ENCODE measurements at places on chromosomes 3 and 15.

DNA sequence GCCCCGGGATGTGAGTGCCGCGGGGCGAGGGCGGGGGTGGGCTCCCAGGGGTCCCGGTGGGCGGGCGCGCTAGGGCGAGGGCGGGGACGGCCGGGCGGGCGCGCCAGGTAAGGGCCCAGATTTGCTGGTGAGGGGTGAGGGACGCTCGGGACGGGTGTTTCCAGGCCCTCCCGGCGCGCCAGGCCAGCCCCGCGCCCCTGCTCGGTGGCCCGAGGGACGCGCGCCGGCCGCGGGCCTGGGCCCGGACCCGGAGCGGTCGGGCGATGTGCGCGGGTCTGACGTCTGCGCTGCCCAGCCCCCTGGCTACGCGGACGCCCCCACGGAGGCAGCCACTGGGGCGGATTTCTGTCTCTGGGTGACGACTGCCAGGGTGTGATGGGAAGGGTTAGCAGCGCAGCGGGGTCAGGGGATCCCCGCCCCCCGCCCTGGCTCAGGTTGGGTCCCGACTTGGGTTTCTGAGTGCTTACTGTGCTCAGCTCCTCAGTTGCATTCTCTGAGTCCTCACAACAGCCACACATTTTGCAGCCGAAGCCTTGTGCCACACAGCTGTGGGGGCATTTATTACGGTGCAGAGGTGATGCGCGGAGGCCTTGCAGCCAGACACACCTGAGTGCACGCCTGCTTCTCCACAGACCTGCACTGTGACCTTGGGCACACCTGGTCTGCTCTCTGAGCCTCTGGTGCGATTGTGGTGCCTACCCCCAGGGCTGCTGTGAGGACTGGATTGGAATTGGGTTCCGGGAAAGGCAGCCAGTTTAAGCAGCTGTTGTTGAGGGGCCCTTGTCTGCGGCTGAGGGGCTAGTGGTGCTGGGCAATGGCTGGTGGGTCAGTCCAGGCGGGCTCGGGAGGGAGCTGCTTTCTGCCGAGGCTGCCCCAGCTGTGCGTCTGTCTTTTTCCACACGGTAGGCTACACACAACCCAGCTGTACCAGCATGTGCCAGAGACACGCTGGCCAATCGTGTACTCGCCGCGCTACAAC, 523 bp downstream of the HDAC11 start:
- no peak for DNase-seq

GRCh38 chr3:42827023-42827422, 17.8 kb downstream of the ACKR2 start:
- no peak for DNase-seq

- no peak for DNase-seq
These were observed 1019.4 kb upstream of the ALCAM start for GRCh38 chr3:104347291-104347690.

GRCh38 chr15:77118882-77119321, 48.0 kb upstream of the TSPAN3 start:
- DNase-seq = peak; percentile 81

- DNase-seq = no peak
These were observed 2.0 kb downstream of the ACAN start for GRCh38 chr15:88805031-88805780.

DNA sequence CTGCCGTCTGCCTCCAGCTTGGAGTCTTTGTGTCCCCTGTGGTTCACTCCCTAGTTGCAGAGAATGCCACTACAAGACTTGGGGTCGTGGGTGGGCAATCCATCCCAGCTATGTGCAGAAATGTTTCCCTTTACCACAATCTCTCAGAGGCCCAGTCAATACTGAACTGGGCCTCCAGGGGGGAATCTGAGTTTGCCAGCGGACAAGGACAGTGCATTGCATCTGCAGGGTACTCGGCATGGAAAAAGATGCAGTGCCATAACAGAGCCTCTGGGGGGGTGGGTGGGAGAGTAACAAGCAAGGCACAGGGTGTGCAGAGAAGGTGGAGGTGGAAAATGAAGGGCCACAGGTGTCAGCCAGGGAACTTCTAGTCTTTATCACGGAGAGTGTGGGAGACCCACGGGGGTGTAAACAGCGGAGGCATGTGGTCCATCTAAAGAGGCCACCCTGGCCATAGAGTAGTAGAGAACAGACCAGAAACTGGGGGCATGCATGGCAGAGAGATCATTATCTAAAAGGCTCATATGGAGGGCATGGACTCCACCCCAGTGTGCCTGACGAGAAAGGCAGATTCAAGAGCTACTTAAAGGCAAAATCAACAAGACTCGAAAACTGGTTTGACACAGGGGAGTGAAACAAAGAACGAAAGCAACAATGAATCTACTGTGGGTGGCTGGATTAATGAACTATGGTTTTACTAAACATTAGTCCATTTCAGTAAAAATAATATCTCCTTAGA, 182.4 kb downstream of the ANXA2 start:
- DNase-seq = no peak

DNA sequence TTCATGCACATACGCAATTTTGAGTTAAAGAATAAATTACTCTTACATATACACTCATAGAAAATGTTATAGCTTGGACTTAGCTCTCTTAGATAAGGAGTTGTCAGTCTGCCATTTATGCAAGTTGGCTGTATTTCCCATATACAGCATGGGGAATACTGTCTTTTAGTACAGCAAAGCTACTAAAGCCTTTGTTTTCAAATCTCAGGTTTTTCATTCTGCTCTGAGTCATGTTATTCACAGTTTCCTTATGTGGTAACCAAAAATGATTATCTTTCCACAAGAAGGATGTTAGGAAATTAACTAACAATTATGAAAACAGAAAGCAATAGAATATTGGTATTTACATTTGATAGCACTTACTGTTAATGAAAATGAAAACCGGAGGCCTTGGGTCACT, 4.3 kb upstream of the TIPARP start:
- DNase-seq = no peak

DNA sequence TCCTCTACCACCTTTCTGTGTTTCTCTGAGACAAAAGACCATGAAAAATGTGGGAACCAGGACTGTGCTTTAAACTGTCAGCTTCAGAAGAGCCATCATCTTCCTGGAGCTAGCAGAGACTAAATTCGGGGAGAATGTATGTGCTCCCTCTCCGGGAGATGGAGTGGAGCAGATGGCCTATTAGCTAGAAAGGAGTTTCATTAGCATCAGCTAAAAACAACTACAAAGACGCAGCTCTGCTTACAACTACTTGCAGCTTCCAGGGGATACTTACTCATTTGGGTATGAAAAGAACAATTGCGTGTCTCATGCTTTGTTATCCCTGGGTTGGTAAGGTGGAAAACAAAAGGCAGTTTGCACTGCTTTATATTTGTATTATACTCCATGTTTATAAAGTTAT, 159.6 kb downstream of the MFSD1 start:
- no peak for DNase-seq

- no peak for DNase-seq
These were observed 995.9 kb downstream of the MCTP2 start for GRCh38 chr15:95227235-95227634.

- DNase-seq = no peak
These were observed 5.0 kb upstream of the IL17RC start for GRCh38 chr3:9911863-9912262.

DNA sequence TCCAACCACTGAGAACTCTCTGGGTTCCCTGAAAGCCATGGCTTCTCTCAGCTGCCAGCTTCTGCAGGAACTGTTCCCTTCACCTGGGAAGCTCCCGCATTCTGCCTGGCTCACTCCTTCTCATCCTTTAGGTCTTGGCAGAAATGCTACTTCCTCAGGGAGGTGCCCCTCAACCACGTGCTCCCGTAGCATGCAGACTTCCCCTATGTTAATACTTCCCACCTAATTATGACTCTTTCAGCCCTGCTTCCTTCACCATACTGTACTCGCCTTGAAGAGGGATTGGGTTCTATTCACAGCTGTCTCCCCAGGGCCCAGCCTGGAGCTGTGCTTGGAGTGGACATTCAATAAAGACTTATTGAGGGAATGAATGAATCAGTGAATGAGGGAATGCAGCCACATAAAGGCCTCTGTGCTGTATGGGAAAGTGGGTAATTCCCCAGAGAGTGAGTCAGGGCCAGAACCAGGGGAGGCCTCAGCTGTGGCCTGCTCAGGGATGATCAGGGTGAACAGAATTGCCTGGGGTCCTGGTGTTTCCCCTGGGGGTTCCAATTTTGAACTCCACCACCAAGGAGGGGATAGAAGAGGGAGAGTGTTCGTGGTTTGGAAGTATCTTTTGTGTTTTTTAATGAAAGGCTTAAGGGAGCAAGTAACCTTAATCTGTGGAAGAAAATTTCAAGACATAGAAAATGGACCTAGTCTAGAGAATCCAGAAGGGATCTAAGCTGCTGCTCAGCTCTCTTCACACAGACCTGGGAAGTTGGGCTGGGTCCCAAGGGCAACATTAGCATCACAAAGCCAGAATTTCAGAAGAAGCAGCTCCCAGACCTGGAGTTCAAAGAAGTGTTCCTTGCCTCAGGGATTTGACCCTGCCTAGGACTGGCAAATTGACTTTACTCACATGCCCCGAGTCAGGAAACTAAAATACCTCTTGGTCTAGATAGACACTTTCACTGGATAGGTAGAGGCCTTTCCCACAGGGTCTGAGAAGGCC, 14.6 kb upstream of the FAM107A start:
- DNase-seq = no peak

- DNase-seq = peak; percentile 56
These were observed 247.2 kb downstream of the LSAMP start for GRCh38 chr3:116198087-116198486.

- DNase-seq = peak; percentile 49
These were observed 169.3 kb downstream of the GBE1 start for GRCh38 chr3:81592101-81592500.

GRCh38 chr3:138009476-138010272, at the start of gene CLDN18:
Gene CLDN18 (plus strand): TSS chr3:138010165. CDS start chr3:138010226, 61 bp downstream.
- peak; percentile 1 for DNase-seq

DNA sequence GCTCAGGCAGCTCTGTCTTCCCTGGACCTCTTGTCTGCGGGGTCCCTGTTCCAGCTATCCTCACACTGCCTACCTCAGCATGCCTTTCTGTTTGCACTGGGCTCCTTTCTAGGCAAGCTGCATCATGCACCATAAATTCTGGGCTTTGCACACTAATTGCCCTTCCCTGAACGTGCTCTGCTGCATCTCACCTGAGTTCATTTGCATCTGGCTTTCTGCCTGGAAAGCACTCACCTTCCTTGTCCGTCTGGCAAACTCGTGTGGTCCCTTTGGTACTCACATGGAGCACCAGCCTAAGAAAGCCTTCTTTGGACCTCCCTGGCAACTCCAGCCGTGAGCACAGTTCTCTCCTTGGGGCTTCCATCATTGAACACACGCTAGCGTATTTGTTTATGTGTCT, 365.6 kb downstream of the SV2B start:
- DNase-seq = no peak

DNA sequence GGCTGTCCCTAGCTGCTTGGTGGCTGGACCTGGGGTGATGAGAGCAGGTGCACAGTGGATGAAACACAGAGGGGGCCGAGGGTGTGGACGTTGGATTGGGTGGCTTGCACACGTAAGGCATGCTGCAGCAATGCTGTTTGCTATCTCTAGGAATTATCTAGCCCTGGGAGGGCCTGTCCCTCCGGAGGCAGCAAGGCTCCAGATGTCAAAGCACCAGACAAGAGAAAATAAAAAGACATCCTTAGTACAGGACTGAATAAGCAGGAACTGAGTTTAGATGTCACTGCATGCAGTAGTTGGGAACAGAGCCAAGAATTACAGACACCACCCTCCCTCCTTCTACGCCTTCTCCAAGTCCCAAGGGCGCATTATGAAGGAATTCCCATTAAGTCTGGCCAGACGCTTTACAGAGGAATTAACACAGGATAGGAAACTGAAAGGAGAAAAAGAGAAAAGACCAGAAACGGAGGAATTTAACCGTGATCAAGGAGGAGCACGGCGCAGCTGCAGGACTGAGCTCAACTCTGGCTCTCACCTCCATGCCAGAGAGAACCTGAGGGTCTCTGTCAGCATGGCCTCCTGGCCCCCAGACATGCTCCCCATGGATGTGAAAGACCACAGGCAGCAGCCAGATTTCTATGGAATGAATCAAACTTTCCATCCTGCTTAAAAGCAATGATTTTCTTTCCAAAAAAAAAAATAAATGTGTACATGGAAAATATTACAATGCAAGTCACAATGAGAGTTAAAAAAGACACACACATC, 13.8 kb downstream of the ATP10A start:
- peak; percentile 87 for DNase-seq

DNA sequence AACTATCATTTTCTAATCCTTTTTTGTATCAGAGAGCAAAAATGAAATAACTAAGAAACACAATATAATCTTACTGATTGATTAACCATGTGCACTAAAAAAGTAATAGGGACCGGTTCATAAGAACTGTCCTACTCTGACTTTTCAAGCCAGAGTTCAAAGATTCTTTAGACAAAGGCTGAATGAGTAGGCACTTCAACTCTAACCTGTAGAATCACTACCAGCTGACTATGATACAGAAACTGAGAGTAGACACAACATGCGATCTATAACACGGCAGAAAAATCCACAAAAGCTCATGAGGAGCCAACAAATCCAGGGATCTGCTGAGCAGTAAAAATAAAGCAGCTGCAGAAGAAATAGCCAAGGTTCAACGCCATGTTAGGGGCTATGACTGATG, 8.9 kb downstream of the COPB2 start:
- no peak for DNase-seq

GRCh38 chr3:58371754-58372153, 39.1 kb downstream of the PXK start:
- no peak for DNase-seq

GRCh38 chr15:74793135-74794028, 11.5 kb downstream of the CSK start:
- DNase-seq = peak; percentile 32

DNA sequence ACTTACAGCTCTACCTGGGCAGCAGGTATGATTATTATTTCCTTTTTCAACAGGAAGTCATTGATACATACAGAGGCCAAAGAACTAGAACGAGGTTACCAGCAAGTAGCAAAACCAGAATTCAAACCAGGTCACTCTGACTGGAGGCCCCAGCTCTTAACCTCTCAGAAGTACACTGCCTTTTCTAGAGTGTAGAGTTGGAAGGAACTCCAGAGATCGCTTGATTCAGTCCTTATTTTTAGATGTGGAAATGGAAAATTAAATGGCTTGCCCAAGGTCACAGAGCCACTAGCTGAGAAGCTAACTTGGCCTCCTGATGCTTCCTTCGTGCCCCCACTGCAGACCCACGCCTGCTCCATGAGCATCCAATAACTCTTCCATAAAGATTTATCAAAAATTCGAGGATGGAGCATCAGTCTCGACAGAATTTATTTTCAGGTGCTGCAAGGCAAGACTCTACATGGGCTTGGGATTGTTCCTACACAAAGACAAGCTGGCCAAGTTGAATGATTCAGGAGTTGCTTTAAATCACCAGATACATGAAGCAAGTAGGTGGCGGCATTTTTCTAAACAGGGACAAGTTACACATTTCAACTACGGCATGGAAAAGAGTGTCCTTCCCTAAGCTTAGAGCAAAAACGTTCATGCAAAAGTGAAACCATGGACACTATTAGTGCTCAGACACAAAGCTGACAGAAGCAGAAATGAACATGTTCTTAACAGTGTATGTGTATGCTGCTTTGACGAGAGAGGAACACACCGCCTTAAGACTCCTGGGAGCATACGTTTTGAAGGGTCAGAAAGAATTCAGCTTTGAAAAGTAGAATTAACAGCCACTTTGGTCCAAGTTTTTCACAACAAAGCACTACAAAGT, 235.7 kb downstream of the THRB start:
- DNase-seq = no peak

GRCh38 chr15:65042776-65043327, 2.3 kb upstream of the SLC51B start:
- no peak for DNase-seq

All from astrocyte of the spinal cord (primary cell).